T-helper 17 cell (primary cell): ENCODE measurements at places on chromosomes 1 and 21.

DNA sequence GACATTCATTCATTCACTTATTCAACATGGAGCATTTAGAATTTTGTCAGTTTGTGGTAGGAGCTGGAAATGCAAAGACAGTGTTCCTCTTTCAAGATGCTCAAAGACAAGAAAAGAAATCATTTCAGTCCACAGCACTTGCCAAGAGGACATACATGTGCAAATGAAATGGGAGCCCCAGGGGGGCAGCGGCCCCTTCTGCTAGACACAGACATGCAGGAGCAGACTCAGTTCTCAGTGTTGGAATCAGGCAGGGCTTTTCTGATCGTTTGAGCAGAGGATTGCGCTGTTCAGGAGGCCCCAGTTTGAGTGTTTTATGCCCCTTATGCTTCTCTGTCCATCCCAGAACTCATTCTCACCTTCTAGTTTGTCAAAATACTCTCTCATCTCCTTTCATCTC lies 35.6 kb upstream of the VASH2 start:
- no peak for DNase-seq

DNA sequence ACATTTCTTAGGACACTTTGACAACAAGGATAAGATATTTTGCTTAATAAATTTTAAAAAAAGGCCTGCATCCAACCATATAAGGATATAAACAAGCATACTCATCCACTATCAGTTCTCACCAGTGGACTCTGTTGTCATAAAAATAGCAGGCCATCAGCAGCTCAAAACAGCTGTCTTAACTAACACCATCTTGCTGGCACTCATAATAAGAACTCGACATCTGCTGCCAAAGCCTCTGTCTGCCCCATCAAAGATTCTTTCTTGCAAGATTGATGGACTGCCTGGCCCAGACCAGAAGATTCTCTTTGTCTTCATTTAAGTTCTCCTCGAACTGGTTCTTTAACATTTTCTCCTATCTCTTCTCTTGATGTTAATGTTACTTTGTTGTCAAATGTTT lies 10.1 kb downstream of the JMJD4 start:
- DNase-seq = no peak

- DNase-seq = no peak
These were observed 151.3 kb upstream of the COL6A1 start for GRCh38 chr21:45830221-45830640.

DNA sequence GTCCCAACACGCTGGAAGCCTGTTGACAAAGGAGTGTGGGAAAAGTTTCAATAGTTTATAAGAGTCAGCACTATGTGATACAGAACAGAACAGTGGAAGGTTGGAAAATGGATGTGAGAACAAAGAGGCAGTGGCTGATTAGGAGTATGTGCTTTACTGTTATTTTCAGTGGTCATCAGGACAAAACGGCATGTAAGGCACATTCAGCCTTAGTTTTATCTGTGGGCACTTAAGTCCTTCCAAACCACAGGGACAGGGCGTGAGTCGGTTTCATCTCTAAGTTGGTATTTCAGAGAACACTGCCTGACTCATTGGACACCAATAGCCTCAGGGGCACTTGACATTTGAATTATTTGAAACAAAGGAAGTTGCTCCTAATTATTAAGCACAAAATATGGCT lies 306.9 kb downstream of the ASTN1 start:
- DNase-seq = no peak

- DNase-seq = no peak
These were observed 20.4 kb upstream of the SPATA6 start for GRCh38 chr1:48492392-48492791.

GRCh38 chr1:242043165-242043564 lies 44.3 kb upstream of the MAP1LC3C start:
- no peak for DNase-seq
